SW480 (cell line): ENCODE measurements at places on chromosomes 2 and 18.

DNA sequence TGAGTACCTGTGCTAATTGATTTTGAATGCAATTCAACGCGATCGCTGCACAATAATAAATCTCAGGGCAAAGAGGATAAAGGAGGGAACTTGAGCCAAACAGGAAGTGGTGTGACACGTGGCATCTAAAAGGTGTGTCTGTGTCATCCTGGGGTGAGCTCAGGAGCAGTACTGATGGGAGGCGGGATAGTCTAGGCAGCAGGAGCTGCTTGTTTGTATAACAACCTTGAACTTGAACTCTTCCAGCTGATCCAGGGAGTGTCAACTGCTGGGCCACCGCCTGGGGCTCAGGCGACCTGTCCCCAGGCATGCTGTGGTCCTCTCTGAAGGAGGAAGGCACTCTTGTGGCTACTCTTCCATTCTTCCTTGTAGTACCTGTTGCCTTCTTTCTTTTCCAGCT, 61.2 kb downstream of the BOD1L2 start:
- DNase-seq = peak; percentile 2

GRCh38 chr2:100008956-100009355, 133.4 kb downstream of the AFF3 start:
- DNase-seq = no peak

DNA sequence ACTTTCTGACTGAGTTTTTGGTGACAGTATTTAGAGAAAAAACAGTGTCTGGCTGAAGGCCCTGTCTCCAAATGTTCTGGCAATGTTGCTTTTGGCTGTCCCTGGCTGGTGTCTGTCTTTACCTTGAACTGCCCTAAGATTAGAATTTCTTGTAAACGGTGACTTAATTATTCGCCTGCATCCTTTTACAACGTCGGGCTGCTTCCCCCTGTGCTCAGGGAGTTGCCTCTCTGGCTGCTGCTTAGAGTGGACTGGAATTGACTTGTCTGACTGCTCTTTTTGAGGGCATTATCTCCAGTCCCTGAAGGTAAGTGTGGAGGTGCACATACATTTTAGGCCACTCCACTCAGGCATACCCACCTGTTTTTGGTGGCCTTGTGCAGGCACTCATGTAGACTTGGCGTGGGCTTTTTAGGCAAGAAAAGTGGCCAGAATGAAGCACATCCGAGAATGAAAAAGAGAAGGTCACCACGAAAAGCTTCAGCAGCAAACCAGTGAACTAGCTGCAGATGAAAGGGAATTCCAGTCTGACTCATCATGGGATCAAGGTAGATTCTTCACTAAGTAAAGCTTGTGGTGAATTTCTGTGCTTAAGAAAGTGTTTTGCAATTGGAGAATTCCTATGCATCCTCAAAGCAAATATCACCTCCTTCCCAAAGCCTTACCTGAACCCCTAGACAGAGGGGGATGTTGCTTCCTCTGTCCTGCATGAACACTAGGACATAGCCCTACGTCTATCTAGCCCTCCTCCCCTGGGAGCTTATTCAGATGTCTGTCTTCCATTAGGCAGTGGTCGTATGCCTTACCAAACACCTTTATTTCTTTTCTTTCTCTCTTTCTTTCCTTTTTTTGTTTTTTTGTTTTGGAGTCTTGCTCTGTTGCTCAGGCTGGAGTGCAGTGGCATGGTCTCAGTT, 230.3 kb upstream of the TRIB2 start:
- DNase-seq = peak; percentile 72

GRCh38 chr18:77107292-77107691, 25.3 kb downstream of the MBP start:
- no peak for DNase-seq

DNA sequence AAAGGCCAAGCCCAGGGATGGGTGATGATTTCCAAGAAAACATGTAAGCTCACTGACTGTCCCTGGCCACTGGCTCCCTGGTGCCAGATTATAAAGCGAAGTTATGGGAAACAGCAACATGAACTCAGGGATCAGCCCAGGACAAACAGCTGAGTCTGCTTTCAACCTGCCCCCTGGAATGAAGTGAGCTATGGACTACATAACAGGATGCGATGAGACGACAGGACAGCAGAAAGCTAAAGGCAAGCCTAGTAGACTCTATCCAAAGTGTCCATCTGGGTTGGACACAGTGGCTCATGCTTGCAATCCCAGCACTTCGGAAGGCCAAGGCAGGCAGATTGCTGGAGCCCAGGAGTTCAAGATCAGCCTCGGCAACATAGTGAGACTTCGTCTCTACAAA, 16.6 kb upstream of the KCMF1 start:
- no peak for DNase-seq

- no peak for DNase-seq
Measured at GRCh38 chr2:31433541-31433940, 19.0 kb upstream of the XDH start.

GRCh38 chr2:84873350-84873749, 7.5 kb downstream of the TRABD2A start:
- no peak for DNase-seq

GRCh38 chr2:27958711-27959378, 68.3 kb downstream of the BABAM2 start:
- DNase-seq = no peak

GRCh38 chr2:96152304-96153161, 7.3 kb upstream of the DUSP2 start:
- no peak for DNase-seq

DNA sequence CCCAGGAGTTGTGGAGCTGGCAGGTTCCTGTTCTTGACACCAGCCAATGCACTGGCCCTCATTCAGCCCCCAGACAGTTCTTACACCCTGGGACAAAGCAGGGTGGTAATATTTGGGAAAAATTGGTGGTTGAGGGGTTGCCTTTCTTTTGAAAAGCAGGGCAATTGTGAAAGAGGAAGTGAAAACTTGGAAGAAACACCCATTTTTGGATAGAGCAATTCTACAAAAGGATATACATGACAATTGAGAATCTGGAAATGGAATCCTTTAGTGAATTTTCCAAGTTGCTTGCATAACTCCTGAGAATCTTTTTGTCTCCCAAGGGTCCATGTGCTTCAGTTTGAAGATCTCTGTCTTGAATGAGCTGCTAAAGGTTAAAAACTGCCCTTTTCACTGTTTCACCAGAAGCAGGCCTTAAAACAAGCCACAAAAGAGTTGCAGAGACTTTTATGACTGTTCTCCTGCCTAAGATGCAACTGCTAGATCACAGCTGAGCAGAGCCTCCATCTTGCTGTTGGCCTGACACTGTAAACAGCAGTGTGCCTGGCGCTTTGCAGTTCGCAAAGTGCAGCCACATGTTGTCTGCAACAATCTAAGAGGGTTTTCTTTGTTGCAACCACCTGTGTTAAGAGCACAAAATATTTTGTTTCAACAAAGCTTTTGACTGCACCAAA, 11.8 kb downstream of the COL4A4 start:
- no peak for DNase-seq

GRCh38 chr2:232368311-232368731, 10.2 kb upstream of the ALPP start:
- no peak for DNase-seq

- no peak for DNase-seq
Measured at GRCh38 chr2:171529914-171530313, 7.6 kb downstream of the CYBRD1 start.
